ENCODE measurements at places on chromosomes 13 and 19. TPM values are rescaled to one million over a fixed set of nuclear protein-coding genes. Genes with fewer than 3 reads are reported as not detected.

Gene ZNF135
- 2.7 TPM for polyA plus RNA-seq

Gene USE1
- polyA plus RNA-seq: 64.9 TPM

Gene EDDM13
- polyA plus RNA-seq: 1.6 TPM

Gene PEAK3
- 0.31 TPM for polyA plus RNA-seq

Gene SLITRK6
- 0.76 TPM for polyA plus RNA-seq

Gene FFAR3
- polyA plus RNA-seq: 0.56 TPM

Gene JOSD2
- 68.4 TPM for polyA plus RNA-seq

Gene SIGLEC12
- 0.10 TPM for polyA plus RNA-seq

Gene CTXN1
- 0.92 TPM for polyA plus RNA-seq

Gene IL12RB1
- polyA plus RNA-seq: not detected

DNA sequence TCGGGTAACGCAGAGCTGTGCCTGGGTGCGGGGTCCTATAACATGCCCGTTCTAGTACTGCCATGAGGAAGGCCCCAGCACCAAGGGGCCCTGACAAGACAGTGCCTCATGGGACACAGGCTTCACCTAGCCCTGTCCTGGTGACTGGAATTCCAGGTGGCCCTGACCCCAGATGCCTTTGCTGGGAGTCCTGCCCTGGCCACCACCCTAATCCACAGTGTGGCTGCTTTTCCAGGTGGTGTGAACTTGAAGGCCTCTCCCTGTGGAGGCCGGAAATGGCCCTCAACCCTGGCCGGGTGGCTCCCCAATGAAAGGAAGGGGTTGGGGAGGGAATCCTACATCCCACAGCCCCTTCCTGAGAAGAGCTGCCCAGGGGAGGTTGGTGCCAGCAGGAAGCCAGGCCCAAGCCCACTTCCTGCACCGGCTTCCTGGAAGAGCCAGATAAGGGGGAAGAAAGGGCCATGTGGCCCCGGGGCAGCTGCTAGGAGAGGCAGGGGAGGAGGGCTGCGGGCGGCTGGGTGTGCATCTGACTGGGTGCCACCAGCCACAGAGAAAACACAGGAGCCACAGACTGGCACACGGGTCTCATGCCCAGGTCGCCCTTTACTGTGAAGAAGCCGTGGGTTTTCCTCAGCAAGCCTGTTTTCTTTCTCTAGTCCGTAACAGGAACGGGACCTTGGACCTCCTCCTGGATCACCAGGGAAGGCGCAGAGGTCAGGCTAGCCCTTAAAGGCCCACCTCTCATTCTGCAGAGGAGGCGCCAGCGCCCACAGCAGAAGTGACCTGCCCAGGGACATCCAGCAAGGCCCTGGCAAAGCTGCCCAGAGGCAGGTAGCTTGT lies 4.7 kb downstream of the LSM4 start:
- peak; percentile 60 for DNase-seq

GRCh38 chr13:90738881-90739280 lies 608.6 kb upstream of the MIR17HG start:
- no peak for DNase-seq

DNA sequence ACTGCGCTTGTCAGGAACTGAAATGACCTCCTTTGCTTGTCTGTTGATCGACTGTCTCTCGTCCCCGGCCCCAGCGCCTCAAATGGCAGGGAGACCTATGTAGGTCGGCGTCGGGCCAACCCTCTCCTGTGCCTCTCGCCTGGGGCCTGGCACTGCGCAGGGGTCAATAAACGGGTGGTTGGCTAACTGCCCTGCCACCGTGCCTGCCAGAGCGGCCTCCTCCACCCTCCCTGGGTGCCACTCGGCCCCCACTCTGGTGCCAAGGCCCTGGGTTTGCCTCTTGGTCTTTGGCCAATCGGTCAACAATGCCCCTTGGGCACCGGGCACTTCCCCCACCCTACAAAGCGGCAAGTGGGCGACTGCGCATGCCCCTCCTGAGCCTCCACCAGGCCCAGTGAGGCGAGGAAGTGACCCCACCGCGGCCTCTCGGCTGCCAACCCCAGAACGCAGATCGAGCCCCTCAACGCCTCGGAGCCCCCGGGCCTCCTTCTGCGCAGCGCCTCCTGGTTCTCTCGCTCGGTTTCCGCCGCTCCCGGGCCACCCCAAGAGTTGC lies 1.1 kb downstream of the KEAP1 start:
- peak; percentile 98 for DNase-seq

GRCh38 chr13:80921541-80921940 lies 580.6 kb upstream of the SPRY2 start:
- no peak for DNase-seq

GRCh38 chr13:46404733-46405100 lies 17.7 kb upstream of the RUBCNL start:
- DNase-seq: no peak

GRCh38 chr19:47322058-47322457 lies 9.9 kb upstream of the C5AR2 start:
- DNase-seq: no peak

- no peak for DNase-seq
Measured at GRCh38 chr19:56116606-56117005, 4.5 kb downstream of the ZNF787 start.

GRCh38 chr13:30743319-30744055 lies 8.1 kb downstream of the ALOX5AP start:
- peak; percentile 62 for DNase-seq

GRCh38 chr19:6886277-6886897 lies 992 bp upstream of the ADGRE1 start:
- no peak for DNase-seq

DNA sequence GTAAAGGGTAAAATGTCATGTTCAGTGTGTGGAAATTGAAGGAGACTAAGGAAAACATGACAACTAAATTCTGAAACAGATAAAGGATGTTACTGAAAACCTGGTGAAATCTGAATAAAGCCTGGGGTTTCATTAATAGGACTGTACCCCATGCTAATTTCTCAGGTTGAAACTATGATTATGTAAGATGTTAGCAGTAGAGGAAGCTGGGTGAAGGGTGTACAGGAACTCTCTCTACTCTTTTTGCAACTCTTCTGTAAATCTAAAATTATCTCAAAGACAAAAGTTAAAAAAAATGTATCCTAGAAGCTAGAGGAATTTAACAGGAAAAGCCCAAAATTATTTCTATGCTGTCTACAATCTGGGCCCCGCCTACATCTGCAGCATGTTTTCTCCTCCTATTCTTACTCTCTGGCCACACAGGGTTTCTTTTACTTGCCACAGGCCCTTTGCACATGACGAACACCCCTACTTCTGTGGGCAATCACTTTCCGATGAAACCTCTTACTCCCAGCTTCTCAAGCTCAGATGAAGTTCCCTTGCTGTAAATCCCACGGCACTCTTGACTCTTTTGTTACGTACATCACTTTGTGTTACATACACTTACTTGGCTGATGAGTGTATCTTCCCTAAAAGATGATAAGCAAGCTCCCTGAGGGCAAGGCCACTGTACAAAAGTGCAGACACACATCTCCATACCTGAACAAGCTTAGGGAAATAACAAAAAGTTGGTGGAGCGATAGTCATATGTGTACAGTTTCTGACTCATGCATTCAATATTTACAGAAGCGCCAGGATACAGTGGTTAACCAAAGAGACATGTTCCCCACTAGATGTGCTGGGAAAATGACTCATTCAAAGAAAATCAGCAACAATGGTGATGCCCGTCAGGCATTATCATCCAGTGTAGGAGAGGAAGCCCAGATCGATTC lies 32.6 kb downstream of the RUBCNL start:
- DNase-seq: no peak

- DNase-seq: no peak
Measured at GRCh38 chr19:46390121-46390858, 23.1 kb downstream of the CCDC8 start.

DNA sequence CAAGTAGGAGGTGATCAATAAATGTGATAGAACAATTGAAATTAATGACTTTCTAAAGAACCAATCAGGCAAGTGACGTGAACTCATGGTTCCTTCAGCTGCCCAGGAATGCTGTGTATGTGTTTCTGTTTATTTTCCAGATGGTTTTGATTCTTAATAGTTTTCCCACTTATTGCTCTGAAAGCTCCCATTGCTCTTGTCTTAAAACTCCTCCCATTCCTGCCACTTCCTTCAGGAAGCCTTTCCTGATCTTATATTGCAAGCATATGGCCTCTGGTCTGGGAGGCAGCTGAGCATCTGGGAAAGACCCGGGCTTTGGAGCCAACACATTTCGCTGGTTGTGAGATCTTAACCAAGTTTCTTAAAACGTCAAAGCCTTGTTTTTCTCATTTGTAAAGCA lies 17.1 kb upstream of the LATS2 start:
- no peak for DNase-seq

GRCh38 chr19:19202707-19203011 lies 555 bp downstream of the NR2C2AP start:
- no peak for DNase-seq

DNA sequence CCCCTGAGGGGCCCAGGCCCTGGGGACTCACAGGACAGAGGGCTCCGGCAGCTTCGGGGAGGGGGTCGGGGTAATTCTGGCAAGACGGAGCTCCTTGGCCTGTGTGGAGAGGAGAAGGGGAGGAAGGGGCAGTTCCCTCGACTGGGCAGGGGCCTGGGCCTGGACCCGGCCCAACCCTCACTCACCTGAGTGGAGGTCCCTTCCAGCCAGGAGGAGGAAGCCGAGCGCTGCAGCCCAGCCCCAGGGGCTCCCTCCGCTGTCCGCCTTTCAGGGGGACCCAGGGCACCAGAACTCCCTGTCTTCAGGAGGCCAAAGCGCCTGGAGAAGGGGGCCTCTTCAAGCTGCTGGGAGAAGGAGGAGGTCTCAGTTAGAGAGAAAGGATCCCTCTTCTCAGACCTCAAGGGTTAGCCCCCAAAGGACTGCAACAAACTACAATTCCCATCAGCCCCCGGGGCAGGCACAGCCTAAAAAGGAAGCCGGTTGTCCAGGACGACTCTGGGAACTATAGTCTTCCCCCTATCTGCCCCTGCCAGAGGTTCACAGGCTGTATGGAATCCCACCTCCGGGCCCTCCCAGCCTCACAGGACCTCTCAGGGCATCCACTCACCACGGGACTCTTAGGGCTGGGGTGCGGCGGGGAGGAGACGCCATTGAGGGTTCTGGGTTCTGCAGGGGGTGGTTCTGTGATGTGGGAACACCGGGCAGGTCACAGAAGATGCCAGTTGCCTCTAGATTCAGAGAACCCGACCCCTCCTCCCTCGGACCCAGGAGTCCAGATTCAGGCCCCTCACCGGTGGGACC lies 19.8 kb downstream of the EPS8L1 start:
- DNase-seq: no peak
